SK-MEL-5 (cell line): ENCODE measurements at places on chromosomes 4 and X. TPM values are rescaled to one million over a fixed set of nuclear protein-coding genes. Genes with fewer than 3 reads are reported as not detected.

Gene AMTN
- total RNA-seq: not detected in 2 replicates

Gene ABHD18
- 4.5 and 5.1 TPM in 2 replicates for total RNA-seq

Gene RASL11B
- total RNA-seq: 0.05 and 0.32 TPM in 2 replicates

Gene ETNPPL
- total RNA-seq: 1.6 and 1.7 TPM in 2 replicates

Gene ENPP6
- total RNA-seq: not detected in 2 replicates

Gene MUC7
- total RNA-seq: 0.69 TPM in 2 replicates

Gene ATP2B3
- 0.05 TPM in 1 of 2 replicates, not detected in the other for total RNA-seq

Gene PLP1
- total RNA-seq: 543 and 547 TPM in 2 replicates

Gene RAB39B
- 0.56 and 0.79 TPM in 2 replicates for total RNA-seq

Gene SOWAHB
- total RNA-seq: not detected in 2 replicates

Gene SASH3
- total RNA-seq: not detected in 2 replicates

Gene FAM9A
- total RNA-seq: not detected in 2 replicates

Gene TLR8
- total RNA-seq: not detected in 2 replicates

Gene RAB40AL
- not detected in 2 replicates for total RNA-seq

Gene TCEAL3
- total RNA-seq: 4.4 and 5.6 TPM in 2 replicates

Gene HPGD
- 9.5 and 10.4 TPM in 2 replicates for total RNA-seq
